NCI-H1105 (cell line): ENCODE measurements at places on chromosomes 7 and 10.
A peak's percentile ranks its signal among the peaks of the same experiment; 100 is the strongest.

DNA sequence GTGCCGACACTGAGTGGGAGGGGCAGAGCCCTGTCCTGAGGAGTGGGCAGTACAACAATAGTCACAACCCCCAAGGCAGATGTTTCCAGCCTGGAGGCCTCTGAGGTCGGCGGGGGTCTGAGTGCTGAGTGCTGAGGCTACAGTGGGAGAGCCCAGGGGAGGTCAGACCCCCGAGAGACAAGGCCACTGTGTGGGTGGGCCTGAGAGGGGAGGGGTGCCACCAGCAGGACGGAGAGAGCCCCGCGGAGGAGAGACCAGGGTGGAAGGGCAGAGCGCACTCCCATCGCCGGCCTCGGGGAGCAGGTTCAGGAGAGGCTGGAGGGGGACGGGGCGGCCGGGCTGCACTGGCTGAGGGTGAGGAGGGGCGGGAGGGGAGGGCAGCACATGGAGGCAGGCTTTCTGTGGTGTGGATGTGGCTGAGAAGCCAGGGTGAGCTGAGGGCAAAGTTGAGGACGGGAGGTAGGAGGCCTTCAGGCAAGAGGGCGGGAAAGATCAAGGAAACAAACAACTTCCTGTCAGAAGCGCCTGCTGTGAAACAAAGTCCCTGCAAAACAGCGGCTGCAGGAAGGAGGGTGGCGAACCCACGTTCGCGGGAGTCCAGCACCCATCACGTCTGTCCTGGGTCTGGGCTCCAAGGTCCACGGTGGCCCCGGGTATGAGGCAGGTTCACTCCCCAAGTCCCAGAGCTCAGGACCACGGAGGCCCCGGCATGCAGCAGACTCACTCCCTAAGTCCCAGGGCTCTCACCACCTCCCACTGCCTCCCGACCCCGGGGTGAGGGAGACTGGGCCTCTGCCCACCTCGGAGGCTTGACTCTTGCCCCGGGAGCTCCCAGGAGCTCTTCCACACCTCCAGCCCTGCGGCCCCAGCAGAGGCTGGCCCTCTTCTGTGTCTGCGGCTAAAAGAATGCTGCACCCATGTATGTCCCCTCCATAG is 76.8 kb upstream of the NKX6-2 start:
- no peak for DNase-seq

GRCh38 chr10:88401671-88402347 is 181.3 kb downstream of the RNLS start:
- no peak for DNase-seq

- no peak for DNase-seq
Measured at GRCh38 chr10:1166828-1167275, 110.7 kb downstream of the WDR37 start.

DNA sequence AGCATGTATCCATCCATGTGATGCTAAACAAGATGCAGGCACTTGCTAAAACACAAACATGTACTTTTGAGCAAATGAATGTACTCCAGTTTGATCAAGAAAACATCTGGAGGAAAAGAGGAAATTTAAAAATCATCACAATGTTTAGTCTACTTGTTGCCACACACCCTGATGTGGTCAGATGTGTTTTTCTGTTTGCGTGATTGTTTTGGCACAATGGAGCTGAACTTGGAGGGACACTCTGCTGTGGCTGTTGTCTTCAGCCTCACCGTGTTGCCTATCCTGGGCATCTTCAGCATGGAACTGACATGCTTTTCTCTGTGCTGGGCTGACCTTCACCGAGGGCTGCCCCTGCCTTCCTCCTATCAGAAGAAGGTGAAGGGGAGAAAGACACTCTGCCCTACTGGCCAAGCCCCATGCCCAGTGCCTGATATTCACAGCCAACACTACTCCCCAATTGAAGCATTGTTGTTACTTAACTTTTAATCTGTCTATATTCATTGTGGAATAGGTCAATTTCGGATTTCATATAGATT is 268.3 kb upstream of the IGFBP3 start:
- no peak for DNase-seq

- DNase-seq = peak; percentile 61
Measured at GRCh38 chr7:92621026-92621540, 30.9 kb upstream of the FAM133B start.

DNA sequence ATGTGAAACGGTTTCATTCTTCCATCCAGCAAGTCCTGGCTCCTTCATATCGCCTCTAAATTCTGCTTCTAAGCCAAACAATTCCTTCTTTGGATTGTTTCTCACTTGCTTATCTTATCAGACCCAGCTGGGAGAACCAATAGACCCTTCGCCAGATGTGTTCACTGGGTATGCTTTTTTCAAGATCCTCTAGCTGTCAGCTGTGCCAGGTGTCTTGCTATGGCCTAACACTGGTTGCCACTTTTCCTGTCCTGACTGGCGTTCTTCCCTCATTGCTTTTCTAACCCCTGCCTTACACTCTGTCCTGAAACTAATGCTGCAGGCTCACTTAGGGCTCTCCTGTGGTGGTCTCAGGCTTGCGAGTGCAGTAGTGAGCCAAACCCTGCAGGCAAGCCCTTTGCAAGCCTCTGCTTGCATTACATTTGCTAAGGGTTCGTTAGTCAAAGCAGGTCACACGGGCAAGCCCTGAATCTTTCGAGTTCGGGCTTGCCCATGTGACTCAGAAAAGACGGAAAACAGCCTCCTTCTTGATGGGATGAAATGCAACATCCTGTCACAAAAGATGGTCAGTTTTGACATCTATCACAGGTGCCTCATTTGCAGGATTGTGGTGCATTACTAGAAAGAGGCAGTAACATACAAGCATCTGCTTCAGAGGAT is 92.8 kb downstream of the VWC2 start:
- no peak for DNase-seq

DNA sequence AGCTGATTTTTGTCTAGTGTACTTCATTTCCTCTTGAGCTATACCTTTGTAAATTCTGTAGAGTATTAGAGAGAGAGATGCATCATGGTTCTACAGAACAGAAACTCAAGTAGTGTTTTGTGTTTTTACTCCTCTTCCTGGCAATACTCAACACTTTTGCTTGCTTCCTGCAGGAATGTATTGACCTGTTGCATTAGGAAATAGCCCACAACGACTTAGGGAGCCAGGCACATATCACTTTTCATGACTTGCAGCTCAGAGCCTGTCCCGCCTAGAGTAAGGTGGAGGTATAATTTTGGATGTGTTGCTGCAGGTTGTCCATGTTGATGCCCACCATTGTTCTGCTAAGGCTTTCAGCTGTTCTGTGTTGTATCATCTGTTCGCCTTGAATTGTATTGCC is 216.3 kb downstream of the SDK1 start:
- no peak for DNase-seq

DNA sequence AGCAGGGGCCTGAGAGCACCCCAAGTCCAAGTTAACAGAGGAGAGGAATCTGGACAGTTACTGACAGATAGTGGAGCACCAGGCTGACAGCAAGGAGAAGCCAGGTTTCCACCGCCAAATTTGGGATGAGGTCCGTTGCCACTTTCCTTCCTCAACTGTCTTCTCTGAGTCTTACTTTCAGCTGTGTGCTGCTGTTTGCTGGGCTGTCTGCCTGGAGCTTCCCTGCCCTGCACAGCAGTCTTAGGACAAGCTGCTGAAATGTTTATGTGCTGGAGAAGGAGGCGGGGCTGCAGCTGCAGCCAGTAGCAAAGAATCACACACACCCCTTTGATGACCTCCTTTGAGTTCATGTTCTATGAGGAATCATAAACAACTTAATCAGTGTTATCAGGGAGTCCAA is 17.4 kb upstream of the CYP3A7 start:
- no peak for DNase-seq

DNA sequence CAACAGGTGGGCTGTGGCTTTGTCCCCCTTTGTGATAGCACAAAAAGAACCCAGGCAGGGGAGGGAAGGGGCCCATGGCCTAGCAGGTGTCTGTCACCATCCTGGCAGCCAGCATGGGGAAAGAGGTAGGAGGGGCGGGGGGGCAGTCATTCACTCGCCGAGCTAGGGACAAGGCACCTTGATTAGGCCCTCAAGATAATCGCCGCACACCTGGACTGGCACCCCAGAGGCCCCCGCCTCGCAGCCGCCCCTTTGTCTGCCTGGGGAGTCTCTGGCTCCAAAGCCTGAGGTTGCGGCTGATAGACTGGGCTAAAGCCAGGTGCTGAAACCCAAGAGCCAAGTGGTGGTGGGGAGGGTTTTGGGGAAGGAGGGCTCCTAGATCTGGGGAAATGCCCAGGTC is 151.2 kb upstream of the PCBD1 start:
- peak; percentile 75 for DNase-seq

GRCh38 chr7:69502358-69502757 is 95.9 kb upstream of the AUTS2 start:
- no peak for DNase-seq

DNA sequence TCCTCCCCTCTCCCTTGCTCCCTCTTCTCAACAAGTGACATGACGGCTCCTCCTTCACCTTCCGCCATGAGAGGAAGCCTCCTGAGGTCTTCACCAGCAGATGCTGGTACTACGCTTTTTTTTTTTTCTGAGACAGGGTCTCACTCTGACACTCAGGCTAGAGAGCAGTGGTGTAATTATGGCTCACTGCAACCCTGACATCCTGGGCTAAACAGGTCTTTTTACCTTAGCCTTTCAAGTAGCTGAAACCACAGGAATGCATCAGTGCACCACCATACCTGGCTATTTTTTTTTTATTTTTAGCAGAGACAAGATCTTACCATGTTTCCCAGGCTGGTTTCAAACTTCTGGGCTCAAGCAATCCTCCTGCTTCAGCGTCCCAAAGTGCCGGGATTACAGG is 43.6 kb downstream of the MDH2 start:
- DNase-seq = no peak

GRCh38 chr10:23453465-23453864 is 14.6 kb downstream of the OTUD1 start:
- no peak for DNase-seq

- DNase-seq = no peak
Measured at GRCh38 chr10:89846786-89847185, 145.4 kb downstream of the KIF20B start.

GRCh38 chr10:73761781-73762180 is 17.6 kb downstream of the SEC24C start:
- no peak for DNase-seq

GRCh38 chr7:145175366-145175765 is 339.5 kb upstream of the TPK1 start:
- DNase-seq = no peak

- DNase-seq = no peak
Measured at GRCh38 chr10:69895759-69896158, 94.1 kb downstream of the COL13A1 start.

DNA sequence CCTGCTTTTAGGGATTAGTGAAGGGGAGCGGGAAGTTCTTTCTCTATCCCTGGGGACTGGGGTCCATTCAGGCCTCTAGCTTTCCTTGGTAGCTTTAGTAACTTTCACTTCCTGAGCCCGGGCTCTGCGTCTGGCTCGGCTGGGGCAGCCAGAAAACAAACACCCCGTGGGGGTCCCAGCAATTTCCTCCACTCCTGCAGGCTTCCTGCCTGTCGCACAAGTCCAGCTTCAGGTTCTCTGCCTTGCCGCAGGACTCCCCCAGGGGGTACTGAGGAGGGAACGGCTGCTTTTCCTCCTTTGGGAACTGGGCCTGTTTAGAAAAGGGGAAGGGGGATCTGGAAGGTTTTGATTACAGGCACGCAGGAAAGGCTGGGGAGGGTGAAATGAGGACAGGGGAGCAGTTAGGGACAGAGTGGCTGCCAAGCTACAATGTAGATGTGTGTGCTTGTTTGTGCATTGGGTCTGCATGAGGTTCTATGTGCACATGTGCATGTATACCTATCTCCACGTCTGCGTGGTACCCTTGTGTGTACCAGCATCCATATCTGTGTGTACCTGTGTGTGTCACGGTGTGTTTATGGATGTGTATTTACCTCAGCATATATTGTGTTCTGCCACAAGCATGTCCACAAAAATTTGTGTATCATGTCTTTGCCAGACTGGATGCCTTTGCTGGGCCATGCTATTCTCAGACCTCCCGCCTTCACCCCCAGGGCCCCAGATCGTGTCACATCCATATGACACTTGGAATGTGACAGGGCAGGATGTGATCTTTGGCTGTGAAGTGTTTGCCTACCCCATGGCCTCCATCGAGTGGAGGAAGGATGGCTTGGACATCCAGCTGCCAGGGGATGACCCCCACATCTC is 2.0 kb downstream of the KAZALD1 start:
- no peak for DNase-seq

- DNase-seq = no peak
Measured at GRCh38 chr10:70271996-70272924, 11.5 kb downstream of the NPFFR1 start.

GRCh38 chr10:132879408-132880127 is 62.8 kb downstream of the CFAP46 start:
- DNase-seq = no peak

DNA sequence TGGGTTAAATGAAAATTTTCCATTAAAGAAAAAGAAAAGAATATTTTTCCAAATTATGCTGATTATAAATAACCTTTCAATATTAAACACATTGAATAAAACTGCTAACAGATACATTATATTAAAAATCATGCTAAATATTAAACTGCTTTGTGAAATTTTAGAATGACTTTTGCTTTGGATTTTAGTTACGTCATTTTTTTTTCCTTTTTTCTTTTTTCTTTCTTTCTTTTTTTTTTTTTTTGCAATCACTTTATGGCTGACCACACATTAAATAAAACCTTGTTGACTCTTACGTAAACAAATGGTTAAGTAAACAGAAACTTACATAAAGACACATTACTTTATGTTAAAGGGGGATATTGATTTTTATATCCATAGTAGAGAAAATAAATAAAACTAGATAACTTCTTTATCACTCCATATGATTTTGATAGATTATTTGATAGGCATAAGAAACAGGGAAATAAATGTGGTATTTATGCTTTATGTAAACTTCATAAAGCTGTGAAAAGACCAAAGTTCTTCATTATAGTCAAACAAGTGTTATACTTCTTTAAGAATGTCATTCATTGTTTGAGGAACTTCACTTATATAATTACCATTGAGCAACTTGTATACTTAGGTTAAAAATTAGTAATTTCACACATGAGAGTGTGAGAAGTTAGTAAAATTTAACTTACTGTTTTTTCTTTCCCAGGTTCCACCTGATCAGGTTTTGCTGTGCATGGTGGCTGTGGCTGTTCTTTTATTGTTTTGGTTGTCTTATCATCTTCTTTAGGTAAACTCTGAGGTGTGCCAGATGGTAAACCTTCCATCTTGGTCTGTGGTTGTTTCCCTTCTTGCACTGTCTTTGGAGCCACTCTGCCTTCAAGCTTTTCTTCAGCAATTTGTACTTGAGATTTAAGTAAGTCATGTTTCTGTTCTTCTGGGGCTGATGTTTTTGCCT is 197.3 kb downstream of the PCLO start:
- DNase-seq = no peak

DNA sequence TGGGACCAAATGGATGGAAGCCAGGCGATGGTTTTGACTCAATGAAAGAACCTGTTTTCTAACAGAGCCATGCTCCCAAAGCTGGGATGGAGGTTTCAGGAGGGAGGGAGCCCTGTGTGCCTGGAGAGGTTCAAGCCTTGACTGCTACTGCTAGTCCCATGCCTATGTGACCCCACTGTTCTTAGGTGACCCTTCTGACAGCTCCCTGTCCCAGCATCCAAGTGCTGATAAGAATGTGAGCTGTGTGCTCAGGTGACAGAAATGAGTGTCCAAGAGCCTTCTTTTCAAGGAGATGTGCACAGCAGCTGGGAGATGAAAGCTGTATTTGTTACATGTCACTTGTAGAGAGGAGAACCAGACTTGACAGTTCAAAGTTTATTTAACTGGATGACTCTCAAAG is 595.4 kb downstream of the GALNT17 start:
- DNase-seq = no peak

- DNase-seq = no peak
Measured at GRCh38 chr7:75869776-75870379, 9.0 kb upstream of the RHBDD2 start.

- DNase-seq = no peak
Measured at GRCh38 chr10:129719889-129720590, 244.0 kb downstream of the EBF3 start.
